ENCODE measurements at places on chromosomes 6 and 20. TPM values are rescaled to one million over a fixed set of nuclear protein-coding genes. Genes with fewer than 3 reads are reported as not detected.
A peak's percentile ranks its signal among the peaks of the same experiment; 100 is the strongest.

The SLC4A11 gene
- total RNA-seq, result 0.26 TPM

The MYBL2 gene
- total RNA-seq, result 95.5 TPM

- ATAC-seq, result no peak
These were observed 1.4 kb downstream of the C20orf96 start for GRCh38 chr20:288956-289692.

The FHL5 gene
- not detected for total RNA-seq

GRCh38 chr20:50721881-50722281, 9.5 kb upstream of the PARD6B start:
- ATAC-seq, result no peak

GRCh38 chr6:103908898-103909297, 950.8 kb downstream of the HACE1 start:
- no peak for ATAC-seq

DNA sequence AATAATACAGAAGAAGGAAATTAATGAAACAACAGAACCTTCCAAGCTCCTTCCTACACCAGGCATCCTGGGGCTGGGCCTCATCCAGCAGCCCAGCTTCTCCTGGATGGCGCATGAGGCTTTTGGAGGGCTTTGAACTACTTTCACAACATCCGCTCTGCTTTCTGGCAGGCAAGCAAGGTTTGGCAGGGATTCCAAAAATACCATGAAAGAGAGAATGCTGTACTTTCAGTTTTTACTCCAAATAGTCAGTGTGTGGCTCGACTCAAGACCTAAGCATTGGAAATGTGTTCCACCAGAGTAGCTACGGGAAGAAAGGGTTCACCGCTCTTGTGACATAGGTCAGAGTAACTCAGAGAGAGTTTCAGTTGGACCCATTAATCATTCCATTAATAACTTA, 125.4 kb downstream of the OPRM1 start:
- ATAC-seq, result no peak

The LY6G5C gene
- 2.2 TPM for total RNA-seq

DNA sequence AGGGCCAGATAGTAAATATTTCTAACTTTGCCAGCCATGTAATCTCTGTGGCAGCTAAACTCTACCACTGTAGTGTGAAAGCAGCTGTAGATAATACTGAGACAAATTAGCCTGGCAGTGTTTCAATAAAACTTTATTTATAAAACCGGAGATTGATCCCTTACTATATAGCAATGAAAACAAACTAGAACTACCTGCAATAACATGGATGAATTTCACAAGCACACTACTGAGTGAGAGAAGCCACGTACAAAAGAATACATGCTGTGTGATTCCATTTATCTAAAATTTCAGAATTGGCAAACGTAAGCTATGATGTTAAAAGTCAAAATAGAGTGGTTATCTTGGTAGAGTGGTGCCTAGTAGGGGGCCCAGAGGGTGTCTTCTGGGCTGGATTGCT, 198.7 kb upstream of the SGK1 start:
- no peak for ATAC-seq

The MBOAT1 gene
- 18.3 TPM for total RNA-seq

The MAFB gene
- not detected for total RNA-seq

GRCh38 chr6:26029857-26030653, 57.2 kb upstream of the HFE start:
- ATAC-seq, result no peak

The OR2B3 gene
- total RNA-seq, result not detected

The KCNQ2 gene
- total RNA-seq, result not detected

DNA sequence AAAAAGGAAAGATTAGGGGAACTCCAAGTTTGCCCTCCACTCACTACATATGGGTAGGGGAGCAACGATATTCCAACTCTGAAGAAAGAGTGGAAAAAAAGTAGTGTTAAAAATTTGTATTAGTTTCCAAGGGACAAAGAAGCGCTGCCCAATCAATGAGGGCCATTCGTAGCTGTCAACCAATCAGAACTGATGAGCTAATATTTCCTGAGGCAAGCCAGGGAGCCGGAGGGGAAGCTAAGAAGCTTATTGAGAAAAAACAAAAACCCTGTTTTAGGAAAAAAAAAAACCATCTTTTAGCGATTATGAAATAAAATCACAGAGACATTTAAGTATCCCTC, 59.5 kb downstream of the TRIM38 start:
- ATAC-seq, result peak; percentile 8

DNA sequence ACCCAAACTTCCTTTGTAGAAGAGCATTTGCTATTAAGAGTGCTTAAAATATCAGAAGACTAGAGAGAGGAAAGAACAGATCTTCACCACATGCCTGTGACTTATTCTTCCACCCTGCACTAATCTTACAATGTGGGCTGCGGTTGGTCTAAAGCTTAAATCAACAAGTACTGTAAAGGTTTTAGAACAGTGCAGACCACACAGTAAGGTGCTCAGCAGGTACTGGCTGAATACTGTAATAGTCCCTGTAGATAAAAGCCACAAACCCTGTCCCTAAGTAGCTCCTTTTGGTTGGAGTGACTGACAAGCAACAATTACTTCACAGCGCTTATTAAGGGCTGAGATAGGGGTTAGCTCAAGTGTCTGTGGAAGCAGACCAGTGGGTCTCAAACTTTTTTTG, 972 bp upstream of the PHF3 start:
- ATAC-seq, result no peak

DNA sequence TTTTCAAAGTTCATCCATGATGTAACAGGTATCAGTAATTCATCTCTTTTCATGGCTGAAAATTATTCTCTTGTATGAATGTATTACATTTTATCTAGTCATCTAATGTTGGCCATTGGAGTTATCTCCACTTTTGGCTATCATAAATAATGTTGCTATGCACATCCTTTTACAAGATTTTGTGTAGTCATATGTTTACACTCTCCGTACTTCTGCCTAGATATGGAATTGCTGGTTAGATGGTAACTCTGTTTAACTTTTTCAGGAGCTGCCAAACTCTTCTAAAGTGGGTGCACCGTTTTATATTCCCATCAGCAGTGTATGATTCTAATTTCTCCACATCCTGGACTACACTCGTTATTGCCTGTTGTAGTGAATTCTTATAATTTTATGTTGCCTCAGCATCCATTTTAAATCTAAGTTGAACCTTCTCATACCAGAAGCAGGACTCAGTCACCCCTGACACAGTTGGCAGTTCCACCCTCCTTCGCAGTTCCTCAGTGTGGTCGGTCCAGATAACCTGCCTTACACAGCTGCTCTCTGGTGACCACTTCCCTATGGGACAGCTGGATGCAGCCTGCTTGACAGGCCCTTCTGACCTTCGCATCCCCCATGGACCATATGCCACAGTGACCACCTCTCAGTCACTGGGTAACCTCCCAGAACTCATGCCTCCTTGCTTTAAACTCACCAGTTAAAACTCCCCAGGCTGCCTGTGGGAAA, 33.9 kb downstream of the KIZ start:
- ATAC-seq, result no peak

DNA sequence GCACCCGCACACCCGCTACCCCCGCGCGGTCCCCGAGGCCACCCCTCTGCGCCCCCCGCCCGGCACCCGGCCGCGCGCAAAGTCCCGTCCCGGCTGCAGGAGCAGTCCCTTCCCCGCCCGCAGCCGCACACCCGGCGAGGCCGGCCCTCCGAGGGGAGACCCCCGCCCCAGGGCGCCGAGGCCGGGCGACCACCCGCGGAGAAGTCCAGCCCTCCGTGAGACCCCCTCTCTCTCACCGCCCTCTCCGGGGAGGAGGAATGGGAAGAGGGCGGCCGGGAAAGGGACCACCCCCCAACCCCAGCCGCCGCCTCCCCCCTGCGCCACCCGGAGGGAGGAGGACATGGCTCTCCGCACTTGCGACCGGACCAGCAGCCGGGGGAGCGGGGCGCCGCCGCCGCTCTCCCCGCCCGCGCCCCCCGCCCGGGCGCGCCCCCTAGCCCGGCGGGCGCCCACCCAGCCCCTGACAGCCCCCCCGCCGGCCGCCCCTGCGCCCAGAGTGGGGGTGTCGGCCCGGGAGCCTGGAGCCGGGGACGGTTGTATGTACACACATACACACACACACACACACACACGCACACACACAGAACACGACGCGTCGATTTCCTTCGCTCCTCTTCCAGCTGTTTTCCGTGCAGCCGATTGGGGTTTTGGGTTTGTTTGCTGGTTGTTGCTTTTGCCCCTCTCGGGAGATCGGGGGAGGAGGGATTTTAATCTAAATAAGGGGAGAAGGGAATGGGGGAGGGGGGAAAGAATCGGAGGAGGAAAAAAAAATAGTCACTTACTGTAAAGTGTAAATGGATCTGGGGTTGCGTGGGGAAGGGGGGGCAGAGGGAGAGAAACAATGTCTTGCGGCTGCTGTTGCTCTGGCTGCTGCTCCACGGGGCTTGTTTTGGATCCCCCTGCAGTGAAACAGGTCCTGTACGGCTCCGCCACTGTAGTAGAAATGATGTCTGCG, at the start of gene ATXN1:
Gene ATXN1 (minus strand): TSS at position 945 of the 955 bp plus-strand sequence.
- ATAC-seq, result no peak

DNA sequence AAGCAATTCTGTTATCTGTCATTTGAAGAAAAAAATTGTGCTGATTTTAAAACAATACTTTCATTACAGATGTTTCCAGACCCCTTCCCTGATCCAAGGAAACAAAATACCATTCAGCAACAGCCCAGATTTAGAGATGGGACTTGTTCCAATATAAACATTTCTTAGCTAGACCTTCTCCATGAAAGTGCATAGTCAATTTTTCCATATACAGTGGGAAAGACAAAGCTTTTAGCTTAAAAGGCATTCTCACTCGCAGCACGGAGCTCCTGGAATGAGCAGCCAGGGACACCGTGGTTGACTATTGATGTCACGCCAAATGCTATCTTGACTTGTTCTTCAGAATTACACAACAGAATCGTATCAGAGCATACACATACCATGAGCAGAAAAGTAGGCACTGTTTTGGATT, 21.5 kb downstream of the LAMA4 start:
- no peak for ATAC-seq

The SLC18B1 gene
- total RNA-seq, result 4.1 TPM

- peak; percentile 16 for ATAC-seq
These were observed 157.1 kb upstream of the SHLD1 start for GRCh38 chr20:5592823-5593739.

DNA sequence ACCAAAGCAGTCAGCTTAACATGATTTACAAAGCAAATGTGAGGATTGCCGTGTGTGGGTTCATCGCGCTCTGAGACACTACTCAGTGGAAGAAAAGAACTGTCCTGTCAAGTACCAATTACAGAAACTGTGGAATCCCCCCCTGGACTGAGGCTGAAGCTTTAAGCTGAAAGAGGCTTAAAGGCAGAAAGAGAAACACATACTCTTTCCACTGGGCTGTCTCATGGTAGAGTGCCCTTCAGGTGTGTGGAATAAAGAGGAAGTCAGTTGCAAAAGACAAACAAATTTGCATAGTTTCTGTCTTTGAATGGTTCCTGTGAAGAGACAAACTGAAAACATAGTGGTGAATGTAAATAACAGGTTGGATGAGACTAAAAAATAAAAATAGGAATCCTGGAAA, 560.4 kb upstream of the SYNCRIP start:
- no peak for ATAC-seq

GRCh38 chr6:47206626-47207025, 103.1 kb downstream of the TNFRSF21 start:
- no peak for ATAC-seq

DNA sequence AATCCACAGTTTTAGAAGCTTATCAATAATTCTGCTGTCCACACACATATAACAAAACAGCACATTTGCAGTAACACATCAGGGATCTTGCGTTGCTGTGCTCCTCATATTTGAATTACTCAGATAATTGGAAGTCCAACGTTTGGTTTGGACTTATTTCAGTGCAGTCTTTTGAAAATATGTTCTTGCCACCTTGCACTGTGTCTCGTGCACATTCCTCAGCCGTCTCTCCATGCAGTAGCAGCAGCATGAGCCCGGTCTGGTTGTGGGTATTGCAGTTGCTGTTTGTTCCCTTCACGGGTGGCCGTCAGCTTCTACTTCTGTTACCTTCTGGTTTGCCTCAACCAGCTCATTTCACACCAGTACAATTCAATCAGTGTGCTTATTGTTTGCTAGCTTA, 215.5 kb downstream of the SLC24A3 start:
- ATAC-seq, result no peak

The RBM24 gene
- not detected for total RNA-seq

The GRM1 gene
- total RNA-seq, result 0.04 TPM

The RSPH4A gene
- 0.28 TPM for total RNA-seq

The BTN1A1 gene
- total RNA-seq, result 0.21 TPM

Data from activated T-helper 17 cell treated with anti-CD3 and anti-CD28 coated beads, Interleukin-2, amount 50 U/mL, for 72 hours (primary cell).